Mesenchymal stem cell (in vitro differentiated cells and primary cell): ENCODE measurements at places on chromosomes 6 and 20.

DNA sequence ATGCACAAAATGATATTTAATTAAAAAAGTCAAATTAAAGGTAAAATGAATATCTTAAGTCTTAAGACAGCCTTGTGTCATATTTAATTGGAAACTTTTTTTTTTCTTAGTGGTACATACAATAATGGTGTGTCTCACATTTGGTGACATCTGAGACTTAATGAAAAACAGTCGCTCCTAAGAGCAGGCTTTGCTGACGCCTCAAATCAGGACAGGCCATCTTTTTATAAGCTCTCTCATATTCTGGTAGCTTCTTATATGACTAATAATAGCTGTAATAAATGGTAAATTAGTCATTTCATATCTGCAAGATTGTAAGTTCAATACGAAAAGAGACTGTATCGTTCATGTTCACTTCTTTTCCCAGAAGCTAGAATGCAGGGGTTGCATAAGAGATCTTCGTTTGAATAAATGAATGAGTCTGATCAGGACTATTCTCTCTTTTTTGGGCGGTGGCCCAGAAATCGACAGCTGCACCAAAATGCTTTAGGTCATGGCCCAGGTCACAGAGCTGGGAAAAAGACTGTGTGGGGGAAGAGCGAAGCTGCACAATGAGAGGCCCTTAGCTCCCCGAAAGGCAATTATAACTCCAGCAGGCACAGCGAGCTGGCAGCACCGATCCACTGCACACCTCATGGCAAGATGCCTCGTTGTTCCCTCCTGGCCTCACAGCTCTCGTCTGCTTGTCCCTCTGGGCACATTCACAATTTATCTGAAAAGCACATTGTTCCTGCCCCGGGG, 69.4 kb downstream of the NRN1 start:
- DNase-seq, result no peak
- no peak overlapping the region for H3K4me3 ChIP-seq
- no peaks in the 10 kb centered on the region for H3K36me3 ChIP-seq

- peaks cover 13% of the 10 kb centered on the region for H3K4me1 ChIP-seq
- no peak overlapping the region for H3K4me3 ChIP-seq
- H3K36me3 ChIP-seq, result no peaks in the 10 kb centered on the region
- H3K27me3 ChIP-seq, result no peaks in the 10 kb centered on the region
Observed at GRCh38 chr20:50734730-50735679, 3.6 kb downstream of the PARD6B start.

GRCh38 chr20:11847827-11848226, 69.9 kb upstream of the BTBD3 start:
- H3K27ac ChIP-seq, result no peak overlapping the region
- H3K4me1 ChIP-seq, result no peaks in the 10 kb centered on the region
- no peak for DNase-seq
- H3K27me3 ChIP-seq, result no peaks in the 10 kb centered on the region
- H3K4me3 ChIP-seq, result no peak overlapping the region

DNA sequence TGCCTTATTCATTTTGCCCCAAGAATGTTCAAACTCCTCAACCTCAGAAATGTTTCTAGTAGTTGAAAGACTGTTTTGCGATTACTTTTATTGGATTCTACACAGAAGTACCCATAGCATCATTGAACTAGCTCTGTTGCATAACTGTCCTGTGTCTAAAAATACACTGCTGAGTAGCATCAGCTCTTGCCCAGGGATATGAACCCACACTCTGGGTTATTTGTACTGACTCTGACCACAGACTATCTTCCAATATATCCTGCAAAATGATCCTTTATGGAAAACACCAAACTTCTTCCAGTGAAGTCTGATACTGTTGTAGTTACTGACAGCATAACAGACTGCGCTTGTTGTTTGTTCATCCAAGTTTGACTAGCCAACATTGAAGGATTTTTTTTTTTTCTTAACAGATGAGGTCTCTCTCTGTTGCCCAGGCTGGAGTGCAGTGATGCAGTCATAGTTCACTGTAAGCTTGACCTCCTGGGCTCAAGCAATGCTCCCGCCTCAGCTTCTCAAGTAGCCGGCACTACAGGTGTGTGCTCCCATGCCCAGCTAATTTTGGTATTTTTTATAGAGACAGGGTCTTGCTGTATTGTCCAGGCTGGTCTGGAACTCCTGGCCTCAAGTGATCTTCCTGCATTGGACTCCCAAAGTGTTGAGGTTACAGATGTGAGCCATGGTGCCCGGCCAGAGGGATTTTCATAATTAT, 49.9 kb downstream of the TULP4 start:
- H3K4me3 ChIP-seq, result no peak overlapping the region
- no peaks in the 10 kb centered on the region for H3K4me1 ChIP-seq
- H3K36me3 ChIP-seq, result no peaks in the 10 kb centered on the region
- no peaks in the 10 kb centered on the region for H3K27me3 ChIP-seq
- H3K27ac ChIP-seq, result no peak overlapping the region

- no peak for DNase-seq
- peaks cover 34% of the 10 kb centered on the region for H3K36me3 ChIP-seq
- no peaks in the 10 kb centered on the region for H3K27me3 ChIP-seq
- peaks cover 2% of the 10 kb centered on the region for H3K4me1 ChIP-seq
- no peak overlapping the region for H3K4me3 ChIP-seq
Observed at GRCh38 chr6:150936021-150936555, 70.6 kb downstream of the MTHFD1L start.

DNA sequence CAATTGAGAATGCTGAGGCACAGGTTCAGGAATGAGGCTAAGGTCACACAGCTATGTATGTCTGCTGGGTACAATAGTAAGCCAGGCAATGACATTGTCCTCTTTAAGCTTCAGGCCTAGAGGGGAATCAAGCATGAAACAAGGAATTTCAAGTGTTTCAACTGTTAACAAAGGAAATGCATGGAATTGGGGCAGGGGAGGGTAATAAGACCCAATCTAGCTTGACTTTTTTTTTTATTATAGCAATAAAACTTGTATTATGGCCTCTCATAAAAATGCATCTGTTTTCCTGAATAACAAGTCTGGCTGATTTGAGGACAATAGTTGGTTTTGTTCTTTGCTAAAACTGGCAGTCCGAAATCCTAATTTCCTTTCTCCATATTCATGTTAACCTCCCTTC, 336.7 kb downstream of the CBLN4 start:
- H3K4me3 ChIP-seq, result no peak overlapping the region
- no peak for DNase-seq
- H3K27me3 ChIP-seq, result no peaks in the 10 kb centered on the region

DNA sequence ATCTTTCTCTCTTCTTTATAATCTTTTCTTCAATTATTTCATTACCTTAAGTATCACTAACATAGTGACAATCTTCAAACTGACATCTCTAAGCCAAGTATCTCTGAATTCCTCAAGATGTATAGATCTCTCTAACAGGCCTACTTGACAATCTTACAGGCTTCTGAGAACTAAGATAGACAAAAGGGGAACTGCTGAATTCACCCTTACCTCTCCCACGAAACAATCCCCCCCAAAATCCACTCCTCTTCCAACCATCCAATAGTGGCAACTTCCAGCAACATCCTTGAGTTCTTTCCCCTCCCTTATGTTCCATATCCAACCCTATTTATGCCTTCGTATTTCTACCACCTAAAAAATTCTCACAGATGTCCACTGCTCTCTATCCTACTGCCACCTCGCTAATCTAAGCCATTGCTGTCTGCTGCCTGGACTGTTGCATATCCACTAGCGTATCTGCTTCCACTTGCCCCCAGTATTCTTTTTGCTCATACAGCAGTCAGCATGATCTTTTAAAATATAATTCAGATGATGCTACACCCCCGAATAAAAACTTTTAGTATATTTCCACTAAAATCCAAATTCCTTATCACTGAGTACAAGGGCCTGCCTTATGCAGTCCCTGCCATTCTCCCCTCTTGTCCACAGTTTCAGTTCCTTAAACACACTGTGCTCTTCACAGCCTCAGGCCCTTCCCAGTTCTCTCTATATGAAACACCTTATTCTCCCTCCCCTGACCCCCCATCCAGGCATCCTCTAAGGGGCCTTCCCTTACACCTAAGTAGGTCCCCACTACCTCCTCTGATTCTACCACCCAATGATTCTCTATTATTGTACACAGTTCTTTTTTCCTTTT, 8.0 kb downstream of the REPS1 start:
- no peak for DNase-seq
- peaks cover 1% of the 10 kb centered on the region for H3K4me1 ChIP-seq
- no peaks in the 10 kb centered on the region for H3K36me3 ChIP-seq
- no peaks in the 10 kb centered on the region for H3K27me3 ChIP-seq
- H3K27ac ChIP-seq, result no peak overlapping the region
- no peak overlapping the region for H3K4me3 ChIP-seq

DNA sequence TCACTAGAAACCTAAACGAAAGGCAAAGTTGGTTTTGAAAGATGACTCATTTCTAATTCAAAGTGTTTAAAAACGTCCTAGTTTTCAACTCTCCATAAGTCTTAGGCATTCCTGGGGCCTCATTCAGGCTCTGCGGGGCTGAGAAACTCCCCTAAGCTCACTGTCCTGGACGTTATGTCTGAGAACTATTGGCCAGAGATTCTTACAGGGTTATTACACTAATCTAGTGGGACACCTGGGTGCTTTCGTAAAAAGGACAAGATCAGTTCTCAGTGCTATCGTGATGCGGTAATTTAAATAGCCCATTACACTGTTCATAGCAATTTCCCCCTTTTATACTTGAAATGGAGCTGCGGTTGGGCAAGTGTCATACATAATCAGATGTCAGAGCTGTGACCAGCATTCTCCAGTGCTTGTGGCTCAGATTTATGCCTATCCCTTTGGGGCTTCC, 280.9 kb downstream of the QKI start:
- DNase-seq, result peak; percentile 22
- no peak overlapping the region for H3K27ac ChIP-seq
- H3K27me3 ChIP-seq, result no peaks in the 10 kb centered on the region
- H3K4me1 ChIP-seq, result no peaks in the 10 kb centered on the region

DNA sequence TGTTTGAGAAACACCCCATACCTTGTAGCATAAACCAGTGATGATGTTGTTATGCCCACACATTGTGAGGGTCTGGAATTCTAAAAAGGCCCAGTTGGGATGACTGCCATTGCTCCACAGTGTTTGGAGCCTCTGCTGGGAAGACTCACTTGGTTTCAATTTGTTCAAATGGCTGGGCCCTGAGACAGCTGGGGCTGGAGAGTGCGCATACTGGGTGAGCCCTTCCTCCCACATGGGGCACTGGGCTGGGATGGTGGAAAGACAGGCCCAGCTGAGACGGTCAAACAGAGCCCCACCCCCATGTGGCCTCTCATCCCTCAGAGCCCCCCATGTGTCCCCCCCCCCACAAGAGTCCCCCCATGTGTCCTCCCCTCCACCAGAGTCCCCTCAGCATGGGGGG, 20.3 kb upstream of the RNASET2 start:
- H3K27ac ChIP-seq, result no peak overlapping the region
- no peaks in the 10 kb centered on the region for H3K4me1 ChIP-seq
- no peaks in the 10 kb centered on the region for H3K27me3 ChIP-seq

DNA sequence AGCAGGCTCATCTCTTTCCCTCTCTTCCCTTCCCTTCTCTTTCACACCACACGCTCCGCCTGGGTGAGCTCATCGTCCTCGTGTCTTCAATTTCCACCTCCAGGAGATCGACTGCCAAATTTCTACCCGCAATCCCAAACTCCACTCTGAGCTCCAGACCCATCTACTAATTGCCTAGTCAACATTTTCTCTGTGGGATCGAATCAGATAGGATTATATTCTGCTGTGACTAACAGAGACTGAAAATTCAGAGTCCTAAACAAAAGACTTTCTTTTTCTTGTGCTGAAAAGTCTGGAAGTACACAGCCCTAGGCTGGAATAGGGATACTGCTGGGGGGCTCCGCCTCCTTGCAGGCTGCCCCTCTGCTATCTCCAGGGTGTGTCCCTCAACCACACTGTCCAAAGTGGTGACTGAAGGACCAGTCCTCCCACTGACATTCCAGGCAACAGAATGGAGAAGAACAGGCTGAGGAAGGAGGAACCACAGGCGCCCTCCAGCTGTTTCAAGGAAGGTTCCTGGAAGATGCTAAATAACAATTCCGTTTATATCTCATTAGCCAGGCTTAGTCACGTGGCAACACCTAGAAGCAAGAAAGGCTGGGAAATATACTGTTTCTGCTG, 5.0 kb upstream of the HSPA12B start:
- peaks cover 3% of the 10 kb centered on the region for H3K4me1 ChIP-seq
- no peak overlapping the region for H3K27ac ChIP-seq
- no peak for DNase-seq
- no peak overlapping the region for H3K4me3 ChIP-seq

GRCh38 chr6:148509119-148509799, 166.6 kb downstream of the SASH1 start:
- H3K36me3 ChIP-seq, result peaks cover 20% of the 10 kb centered on the region
- peaks cover 7% of the 10 kb centered on the region for H3K4me1 ChIP-seq
- H3K27ac ChIP-seq, result peak overlapping the region; percentile 93
- H3K27me3 ChIP-seq, result no peaks in the 10 kb centered on the region
- no peak overlapping the region for H3K4me3 ChIP-seq

- H3K36me3 ChIP-seq, result no peaks in the 10 kb centered on the region
- peak within 1 kb of the TSS; percentile 83 for H3K4me3 ChIP-seq
- peak within 1 kb of the TSS; percentile 97 for H3K27ac ChIP-seq
- no peaks in the 10 kb centered on the region for H3K27me3 ChIP-seq
- peak; percentile 99 for DNase-seq
- peaks cover 9% of the 10 kb centered on the region for H3K4me1 ChIP-seq
Observed at GRCh38 chr6:136289579-136290409, at the start of gene BCLAF1. TSS of gene BCLAF1 (minus strand) at chr6:136289846. CDS start at chr6:136279866, 9,980 bp downstream.

GRCh38 chr6:87975561-87975960, 72.1 kb upstream of the SPACA1 start:
- no peaks in the 10 kb centered on the region for H3K27me3 ChIP-seq
- H3K27ac ChIP-seq, result no peak overlapping the region
- H3K4me3 ChIP-seq, result no peak overlapping the region
- H3K36me3 ChIP-seq, result no peaks in the 10 kb centered on the region

GRCh38 chr6:160043784-160044183, 74.9 kb downstream of the IGF2R start:
- no peaks in the 10 kb centered on the region for H3K27me3 ChIP-seq
- H3K4me3 ChIP-seq, result no peak overlapping the region
- H3K36me3 ChIP-seq, result peaks cover 87% of the 10 kb centered on the region
- no peak overlapping the region for H3K27ac ChIP-seq

DNA sequence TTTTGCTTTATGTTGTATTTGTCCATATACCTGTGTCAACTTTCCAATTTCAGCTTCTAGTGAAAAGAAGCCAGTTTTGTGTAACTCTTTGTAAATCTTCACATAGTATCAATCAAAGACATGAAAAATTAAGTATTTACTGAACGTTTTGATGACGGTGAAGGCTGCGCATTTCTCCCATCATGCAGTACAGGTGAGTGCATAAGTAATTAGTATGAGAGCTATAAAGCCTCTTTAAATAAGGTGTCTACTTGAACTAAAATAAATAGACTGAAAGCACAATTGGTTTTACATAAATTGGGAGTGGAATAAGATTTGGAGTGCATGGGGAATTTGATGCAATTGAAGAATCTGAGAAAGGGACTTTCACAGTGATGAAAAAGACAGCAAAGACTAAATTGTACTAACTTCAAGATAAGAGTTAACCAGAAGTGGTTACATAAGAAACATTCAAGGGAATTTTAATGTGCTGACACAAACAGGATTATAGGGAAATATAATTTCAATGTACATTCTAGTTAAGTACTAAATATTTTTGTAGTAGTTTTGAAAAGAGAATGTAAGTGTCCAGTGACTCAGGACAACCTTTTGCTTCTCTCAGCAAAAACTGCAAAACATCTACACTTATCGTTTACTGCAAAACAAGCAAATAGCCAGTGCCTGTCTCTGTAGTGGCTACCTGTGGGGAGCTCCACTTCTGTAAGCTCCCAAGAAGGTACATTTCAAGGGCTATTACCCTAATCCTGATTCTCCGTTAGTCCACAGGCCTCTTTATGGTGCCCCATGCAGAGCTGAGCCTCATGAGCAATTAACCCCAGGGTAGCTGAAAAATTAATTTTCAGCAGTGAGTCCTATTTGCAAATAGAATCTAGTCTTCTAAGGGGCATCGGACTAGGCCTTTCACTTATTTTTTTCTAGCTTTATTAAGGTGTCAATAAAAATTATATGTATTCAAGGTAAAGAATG, 13.0 kb downstream of the TENT5A start:
- H3K27me3 ChIP-seq, result no peaks in the 10 kb centered on the region
- no peak overlapping the region for H3K27ac ChIP-seq
- no peaks in the 10 kb centered on the region for H3K4me1 ChIP-seq
- no peak overlapping the region for H3K4me3 ChIP-seq
- no peak for DNase-seq
